ENCODE measurements at places on chromosomes 4 and X.

DNA sequence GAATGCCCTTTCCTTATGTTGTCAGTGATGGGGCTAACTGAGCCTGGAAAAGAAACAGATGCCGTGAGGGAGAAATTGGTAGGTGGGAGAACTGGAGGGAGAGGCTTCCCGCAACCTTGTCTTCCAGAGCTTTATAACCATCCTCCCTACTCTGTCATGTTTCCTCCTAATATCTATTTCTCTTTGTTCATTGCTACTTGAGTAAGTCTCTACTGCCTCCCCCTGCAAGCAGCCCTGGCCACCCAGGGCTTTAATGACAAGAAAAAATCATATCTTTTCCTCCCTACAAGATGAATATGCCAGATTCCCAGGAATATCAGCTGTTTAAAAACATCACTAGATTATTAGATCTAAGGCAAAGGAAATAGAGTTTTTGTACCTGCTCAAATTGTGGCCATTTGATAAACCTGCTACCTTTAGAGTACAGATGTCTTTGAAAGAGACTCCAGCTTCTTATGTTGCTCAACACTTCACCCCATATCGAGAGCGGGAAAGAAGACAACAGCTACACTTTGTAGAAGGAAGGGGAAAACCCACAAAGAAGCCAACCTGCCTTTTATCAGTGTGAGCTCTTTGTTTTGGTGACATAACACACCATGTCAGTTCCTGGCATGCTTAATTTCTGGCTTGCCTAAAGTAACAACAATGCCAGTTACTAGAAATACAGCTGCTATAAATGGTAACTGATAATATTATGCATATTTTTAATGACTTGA, 186.6 kb upstream of the LEF1 start:
- DNase-seq = no peak

GRCh38 chr4:161799710-161800109, 364.1 kb downstream of the FSTL5 start:
- DNase-seq = no peak

DNA sequence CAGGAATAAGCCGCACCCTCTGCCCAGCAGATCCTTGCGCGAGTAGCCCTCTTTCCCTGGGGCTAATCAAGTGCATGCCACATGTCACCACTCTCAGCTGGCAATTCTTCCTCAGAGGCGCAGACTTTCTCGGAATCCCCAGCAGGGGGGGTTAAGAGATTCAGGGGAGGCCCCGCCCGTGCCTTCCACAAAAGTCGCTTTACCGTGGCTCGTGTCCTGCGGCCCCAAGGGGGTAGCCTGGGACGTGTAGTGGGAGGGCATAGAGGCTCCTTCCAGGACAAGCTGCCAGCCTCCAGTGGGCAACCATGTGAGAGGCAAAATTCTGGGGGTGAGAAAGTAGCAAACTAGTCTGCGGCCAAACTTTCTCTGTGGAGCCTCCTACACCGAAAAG, 652 bp downstream of the SRPX start:
- DNase-seq = peak; percentile 56

DNA sequence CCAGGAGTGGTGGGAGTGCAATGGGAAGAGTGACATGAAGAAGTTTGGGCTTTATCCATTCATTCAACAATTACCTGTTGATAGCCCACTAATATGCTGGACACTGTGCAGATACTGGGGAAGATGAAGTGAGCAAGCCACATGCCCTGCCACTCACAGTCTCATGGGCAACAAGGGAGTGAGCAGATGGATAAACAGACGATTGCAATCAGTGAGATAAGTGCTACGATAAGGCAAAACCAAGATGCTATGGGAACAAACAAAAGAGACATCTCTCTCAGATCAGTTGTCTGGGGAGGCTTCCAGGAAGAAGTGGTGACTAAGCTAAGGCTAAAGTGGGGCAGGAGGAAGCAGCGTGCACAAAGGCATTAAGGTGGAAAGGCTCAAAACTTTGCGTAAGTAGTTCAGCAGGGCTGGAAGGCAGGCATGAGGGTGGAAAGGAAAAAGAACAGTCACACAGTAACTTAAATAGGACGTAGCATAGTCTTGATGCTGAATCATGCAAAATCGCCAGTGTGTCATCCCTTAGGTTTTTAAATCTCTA, 31.7 kb downstream of the GAB3 start:
- peak; percentile 70 for DNase-seq

DNA sequence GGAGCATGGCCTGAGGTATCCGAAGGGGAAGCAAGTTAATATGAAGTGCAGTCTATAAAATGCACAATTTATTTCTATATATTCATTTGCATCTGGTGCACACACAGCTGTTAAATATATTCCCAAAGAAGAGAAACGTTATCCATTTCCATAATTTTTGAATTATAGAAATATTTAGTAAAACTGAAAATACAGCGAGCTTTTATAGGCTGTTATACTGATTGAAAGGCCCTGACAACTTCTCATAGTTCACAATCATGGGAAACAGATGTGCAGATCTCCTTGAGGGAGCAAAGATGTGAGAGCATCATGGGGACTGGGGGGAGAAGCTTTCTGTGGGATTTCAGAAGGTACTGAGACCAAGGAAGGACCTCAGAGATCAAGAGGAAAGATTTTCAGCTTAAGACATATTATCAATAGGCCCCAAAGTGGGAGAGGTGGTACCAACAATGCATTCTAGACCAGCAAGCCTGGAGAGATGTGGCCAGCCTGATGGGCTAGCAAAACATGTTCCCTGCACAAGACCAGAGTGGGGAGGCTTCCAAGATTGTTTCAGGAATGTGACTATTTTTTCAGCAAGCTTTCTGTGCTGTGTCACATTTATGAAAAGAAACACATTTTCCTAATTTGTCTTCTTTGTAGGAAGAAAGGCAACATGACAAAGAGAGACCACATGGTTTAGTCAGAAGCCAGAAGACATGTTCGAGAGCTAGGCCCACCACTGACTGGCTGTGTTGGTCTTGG, 256.0 kb upstream of the SFRP2 start:
- DNase-seq = no peak

DNA sequence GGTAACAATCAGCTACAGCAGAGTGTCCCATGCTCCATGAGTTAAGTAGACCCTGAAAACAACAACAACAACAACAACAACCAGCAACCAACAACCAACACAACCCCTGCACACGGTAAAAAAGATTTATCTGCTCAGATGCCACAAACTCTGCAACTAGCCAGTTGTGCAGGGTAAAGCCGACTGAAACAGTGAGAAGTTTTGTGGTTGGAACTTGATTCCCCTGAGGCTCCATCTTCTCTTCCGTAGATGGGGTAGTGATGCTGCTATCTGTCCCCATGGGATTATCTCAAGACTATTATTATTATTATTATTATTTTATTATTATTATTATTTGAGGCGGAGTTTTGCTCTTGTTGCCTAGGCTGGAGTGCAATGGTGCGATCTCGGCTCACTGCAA, 50.6 kb upstream of the RAPGEF2 start:
- no peak for DNase-seq

GRCh38 chrX:118350221-118350620, 4.3 kb downstream of the WDR44 start:
- DNase-seq = no peak

Data from kidney tubule cell (primary cell).